ENCODE measurements at places on chromosomes 16 and 17. TPM values are rescaled to one million over a fixed set of nuclear protein-coding genes. Genes with fewer than 3 reads are reported as not detected.

GRCh38 chr16:5030251-5030870, 3.4 kb downstream of the NAGPA start:
- no peak for DNase-seq

GRCh38 chr16:74511961-74512360, 90.7 kb upstream of the CLEC18B start:
- DNase-seq = no peak

DNA sequence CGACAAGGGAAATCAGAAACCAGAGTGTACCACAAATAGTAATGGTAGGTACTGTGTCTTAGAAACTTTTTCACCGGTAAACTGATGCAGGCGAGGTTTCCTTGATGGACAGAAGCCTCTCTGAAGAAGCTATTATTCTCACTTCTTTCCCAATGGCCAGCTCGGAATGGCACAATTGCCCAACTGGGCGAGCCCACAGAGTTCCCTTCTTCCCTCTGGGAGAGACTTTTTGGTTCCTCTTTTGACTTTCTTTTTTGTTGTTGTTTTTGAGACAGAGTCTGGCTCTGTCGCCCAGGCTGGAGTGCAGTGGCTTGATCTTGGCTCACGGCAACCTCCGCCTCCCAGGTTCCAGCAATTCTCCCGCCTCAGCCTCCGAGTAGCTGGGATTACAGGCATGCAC, 16.9 kb downstream of the SLC43A2 start:
- no peak for DNase-seq

DNA sequence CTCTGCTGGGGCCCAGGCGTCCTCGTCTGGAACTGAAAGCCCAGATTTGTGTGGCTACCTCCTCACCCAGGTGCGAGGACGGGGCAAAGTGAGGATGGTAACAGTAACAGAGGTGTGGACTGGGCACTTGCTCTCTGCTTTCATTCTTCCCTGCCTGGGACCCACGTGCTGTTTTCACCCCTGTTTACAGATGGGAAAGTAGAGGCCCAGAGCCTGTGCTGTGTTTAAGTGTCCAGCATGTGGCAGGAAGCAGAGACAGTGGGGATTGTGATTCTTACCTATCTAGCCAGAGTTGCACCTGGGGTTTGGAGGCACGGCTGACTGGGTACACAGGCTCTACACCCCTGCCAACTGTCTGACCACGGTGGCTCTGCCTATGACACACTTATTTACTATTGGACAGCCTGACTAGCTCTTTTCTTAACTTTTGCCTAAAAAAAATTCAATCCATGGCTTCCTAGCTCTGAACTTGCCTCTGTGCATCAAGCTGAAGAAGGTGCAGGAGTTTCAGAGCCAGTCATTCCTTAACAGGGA, 155.4 kb downstream of the CLEC16A start:
- no peak for DNase-seq

The NXN gene
- 67.8 TPM for total RNA-seq

Measured in tongue (tissue), 3 donors.